ENCODE measurements at places on chromosomes 7 and 10.

DNA sequence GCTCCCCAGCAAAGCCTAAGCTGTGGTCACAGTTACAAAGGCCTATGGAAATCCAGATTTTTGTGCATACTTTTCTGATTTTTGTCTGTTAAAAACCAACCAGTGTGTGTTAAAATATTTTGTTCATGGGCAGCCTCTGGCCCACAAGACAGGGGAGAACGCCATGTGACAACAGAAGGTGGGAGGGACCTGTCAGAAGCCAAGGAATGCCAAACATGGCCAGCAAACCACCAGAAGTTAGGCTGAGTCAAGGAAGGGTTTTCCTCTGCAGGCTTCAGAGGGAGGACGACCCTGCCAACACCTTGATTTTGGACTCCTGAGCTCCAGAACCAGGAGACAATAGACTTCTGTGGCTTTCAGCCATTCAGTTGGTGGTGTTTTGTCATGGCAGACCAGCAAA, 127.3 kb downstream of the CUL2 start:
- DNase-seq, result no peak

- DNase-seq, result no peak
Measured at GRCh38 chr10:70583669-70584037, 18.9 kb downstream of the PRF1 start.

DNA sequence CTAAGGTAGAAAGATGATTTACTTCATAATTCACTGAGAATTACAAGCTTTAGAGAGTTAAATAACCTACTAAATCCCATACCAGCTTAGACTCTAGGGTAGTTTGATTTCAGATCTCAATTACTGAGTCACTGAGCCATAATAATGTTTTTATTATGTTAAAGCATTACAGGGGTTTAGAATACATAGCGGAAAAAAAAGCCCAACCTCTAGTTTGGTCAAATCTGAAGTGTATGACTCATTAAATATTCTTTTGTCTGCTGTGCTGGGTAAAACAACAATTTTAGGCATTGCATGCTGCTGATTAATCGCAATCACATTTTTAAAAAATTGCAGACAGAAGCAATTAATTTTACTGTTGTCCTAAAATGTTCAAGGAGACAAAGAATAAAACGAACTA, 48.5 kb downstream of the MALRD1 start:
- DNase-seq, result no peak

DNA sequence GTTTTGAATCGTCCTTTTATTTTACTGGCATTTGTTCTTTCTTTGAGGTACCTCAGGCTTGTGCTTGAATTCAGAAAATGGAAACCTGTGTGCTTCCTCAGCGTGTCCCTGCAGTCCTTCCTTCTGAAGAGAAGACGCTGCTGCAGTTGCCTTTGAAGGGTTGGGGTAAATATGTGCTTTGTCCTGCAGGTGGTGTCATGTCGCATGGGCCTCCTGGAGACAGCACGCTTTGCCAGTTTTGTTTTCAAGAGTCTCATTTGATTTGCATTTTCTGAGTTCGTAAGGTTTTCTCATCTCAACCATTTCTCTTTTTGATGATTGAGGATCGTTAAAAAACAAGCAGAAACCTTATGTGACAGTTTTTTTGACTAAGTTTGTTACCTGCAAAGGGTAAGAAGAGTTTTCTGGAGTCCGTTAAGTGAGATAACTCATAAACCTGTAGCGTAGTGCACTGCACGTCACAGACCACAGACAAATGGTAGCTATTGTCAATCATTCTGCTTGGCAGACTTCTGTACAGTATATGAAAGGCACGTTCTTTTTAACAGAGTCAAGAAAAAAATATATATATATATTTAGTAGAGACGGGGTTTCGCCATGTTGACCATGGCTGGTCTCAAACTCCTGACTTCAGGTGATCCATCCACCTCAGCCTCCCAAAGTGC, 57.0 kb downstream of the CDC123 start:
- DNase-seq, result no peak

DNA sequence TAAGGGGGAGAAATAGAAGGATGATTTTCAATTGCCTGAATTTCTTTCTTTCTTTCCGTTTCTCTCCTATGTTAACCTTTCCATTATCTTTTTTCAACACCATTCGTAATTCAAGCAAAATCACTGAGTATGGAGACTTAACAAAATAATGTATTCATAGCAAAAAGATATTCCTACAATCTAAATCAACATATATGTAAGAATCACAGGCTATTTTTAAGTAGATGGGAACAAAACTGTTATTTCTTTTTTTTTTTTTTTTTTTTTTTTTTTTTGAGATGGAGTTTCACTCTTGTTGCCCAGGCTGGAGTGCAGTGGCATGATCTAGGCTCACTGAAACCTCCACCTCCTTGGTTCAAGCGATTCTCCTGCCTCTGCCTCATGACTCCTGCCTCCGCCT, 27.2 kb upstream of the JMJD1C start:
- no peak for DNase-seq

DNA sequence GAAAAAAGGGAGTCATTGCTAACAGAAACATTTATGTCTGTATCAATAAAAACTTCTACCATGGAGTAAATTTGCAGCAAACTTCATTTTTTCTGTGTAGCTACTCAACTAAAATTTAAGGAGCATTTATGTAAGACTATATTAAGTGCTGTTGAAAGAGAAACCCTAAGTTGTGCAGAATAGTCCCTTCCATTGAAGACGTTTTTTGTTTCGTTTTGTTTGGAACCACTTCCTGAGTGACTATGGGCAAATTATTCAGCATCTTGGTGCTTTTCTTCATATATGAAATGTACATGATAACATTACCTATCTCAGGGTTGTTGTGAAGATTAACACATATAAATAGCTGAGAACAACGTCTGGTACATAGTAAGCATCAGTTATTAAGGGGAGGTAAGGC, 24.3 kb downstream of the SEM1 start:
- DNase-seq, result no peak

DNA sequence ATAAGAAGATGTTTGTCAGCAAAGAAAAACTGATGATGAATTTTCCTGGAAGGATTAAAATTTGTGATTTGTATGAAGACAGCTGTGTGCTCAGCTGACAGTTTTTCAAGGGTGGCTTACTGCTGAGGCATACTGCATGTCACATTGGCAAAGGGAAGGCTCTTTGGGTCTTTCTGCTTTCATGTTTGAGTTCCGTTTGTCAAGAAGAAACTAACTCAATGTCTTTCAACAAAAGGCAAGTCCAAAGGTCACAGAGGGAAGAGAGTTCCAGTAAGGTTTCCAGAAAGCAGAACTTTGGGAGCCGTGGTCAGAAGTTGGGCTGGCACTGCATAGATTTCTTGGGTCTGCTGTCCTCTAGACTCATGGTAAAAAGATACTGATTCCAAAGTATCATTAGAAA, 16.9 kb downstream of the DYDC2 start:
- no peak for DNase-seq

DNA sequence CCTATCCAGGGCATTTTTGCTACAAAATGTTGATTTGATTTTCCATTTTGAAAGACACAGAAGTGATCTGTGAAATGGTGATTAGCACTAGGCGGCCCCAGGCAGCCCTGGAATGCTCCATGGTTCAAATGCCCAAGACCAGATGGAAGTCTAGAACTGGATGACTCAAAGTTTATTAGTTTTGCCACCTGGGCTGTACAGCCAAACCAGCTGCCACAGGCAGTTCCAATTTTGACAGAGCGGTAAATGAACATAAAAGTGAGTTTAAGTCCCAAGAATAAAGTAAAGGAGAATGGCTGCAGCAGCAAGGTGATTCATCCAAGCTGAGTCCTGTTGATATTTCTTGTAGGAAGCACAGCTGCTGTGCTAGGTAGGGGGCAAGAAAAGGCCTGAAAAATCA, 180.5 kb downstream of the SUGCT start:
- no peak for DNase-seq

GRCh38 chr10:11300026-11300425, 282.4 kb downstream of the CELF2 start:
- no peak for DNase-seq

- no peak for DNase-seq
Measured at GRCh38 chr10:16989826-16990293, 139.8 kb downstream of the CUBN start.

DNA sequence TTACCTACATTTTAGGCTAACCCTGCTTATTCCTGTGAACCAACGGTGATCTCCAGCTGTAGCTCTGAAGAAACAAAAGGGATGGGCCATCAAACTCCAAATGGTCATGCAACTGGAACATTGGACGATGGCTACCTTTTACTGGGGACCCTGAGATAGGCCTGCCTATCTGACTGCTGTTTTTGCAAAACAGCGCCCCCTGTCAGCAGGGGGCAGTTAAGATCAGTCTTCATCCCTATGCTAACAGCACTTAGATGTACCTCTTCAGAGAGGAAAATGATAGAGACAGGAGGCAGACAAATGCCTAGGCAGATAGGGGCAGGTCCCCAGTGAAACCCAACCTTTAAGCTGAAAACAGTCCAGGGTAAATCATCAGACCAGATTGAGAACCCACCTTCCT, 1085.4 kb upstream of the SORCS1 start:
- no peak for DNase-seq

GRCh38 chr7:129252128-129252527, 27.3 kb downstream of the AHCYL2 start:
- DNase-seq, result no peak

DNA sequence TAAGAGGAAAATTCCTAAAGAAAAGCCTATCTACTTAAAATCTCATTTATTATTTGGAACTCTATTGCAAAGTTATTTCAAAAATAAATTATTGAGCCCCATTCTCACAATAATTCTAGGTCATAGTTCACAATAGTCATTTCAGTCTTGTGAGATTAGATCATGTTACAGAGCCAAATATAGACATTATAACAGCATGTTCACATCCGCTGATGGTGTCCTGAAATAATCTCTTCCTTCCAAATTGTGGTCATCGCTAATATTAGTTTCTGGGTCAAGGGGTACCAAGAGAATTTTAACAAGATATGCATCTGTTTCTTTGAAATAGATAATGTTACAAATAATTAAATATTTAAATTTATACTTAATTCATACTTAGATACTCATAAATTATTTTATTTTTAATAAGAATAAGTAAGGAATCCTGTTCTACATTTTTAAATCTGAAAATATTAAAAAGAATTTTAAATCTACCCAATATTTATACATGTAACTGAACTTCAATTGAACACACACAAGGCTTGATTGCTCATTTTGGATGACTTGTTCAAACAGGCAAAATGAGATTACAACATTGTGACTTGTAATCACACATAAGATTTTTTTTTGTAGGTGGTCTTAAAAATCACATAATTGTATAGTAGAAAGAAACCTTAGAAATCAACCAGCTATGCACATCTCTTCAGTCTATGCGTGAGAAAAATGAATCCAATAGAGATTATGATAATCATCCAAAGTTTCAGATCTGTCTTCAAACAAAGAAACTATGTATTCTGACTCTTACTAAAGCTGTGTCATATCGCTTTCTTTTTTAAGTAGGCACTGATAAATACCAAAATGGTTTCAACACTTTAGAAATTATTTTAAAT, 13.1 kb downstream of the GNAT3 start:
- no peak for DNase-seq

- DNase-seq, result no peak
Measured at GRCh38 chr10:113604572-113604971, 51.7 kb downstream of the HABP2 start.

GRCh38 chr7:103810112-103810744, 179.2 kb downstream of the RELN start:
- DNase-seq, result no peak

- no peak for DNase-seq
Measured at GRCh38 chr10:44471410-44471809, 86.5 kb upstream of the CXCL12 start.

- DNase-seq, result no peak
Measured at GRCh38 chr7:6056616-6057015, 25.4 kb downstream of the ANKRD61 start.

- DNase-seq, result no peak
Measured at GRCh38 chr7:151109094-151110048, 23.1 kb downstream of the AGAP3 start.

GRCh38 chr7:1823376-1824150, 153.5 kb downstream of the ELFN1 start:
- DNase-seq, result no peak

DNA sequence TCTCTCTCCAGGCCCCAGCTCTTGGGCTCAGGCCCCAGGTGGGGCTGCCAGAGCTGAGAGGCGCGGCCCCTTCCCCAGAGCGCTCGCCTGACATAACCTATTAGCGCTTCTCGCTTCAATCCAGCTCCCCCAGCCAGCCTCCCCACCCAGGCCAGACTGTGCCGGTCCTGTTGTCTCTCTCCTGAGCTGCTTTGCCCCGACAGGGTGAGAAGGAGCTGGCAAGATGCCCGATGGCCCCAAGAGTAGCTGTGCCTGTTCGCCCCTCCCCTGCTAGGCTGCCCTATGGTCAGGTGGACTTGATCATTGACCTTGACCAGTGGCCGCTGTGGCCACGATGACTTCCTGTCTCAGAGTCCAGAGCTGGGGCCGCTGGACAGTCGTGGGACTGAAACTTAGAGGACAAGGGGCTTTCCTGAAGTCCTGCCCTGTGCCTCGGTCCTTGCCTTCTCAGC, 9.1 kb downstream of the TMEM270 start:
- DNase-seq, result no peak

- no peak for DNase-seq
Measured at GRCh38 chr10:92688927-92689662, 660 bp upstream of the HHEX start.

All from esophagus squamous epithelium (tissue), 5 donors.